Hindlimb muscle (tissue), 1 donor: ENCODE measurements at places on chromosomes 4 and X.

- no peak for DNase-seq
Observed at GRCh38 chr4:101217353-101218031, 129.8 kb downstream of the PPP3CA start.

- no peak for DNase-seq
Observed at GRCh38 chrX:119093991-119094735, 21.4 kb downstream of the CT47C1 start.

DNA sequence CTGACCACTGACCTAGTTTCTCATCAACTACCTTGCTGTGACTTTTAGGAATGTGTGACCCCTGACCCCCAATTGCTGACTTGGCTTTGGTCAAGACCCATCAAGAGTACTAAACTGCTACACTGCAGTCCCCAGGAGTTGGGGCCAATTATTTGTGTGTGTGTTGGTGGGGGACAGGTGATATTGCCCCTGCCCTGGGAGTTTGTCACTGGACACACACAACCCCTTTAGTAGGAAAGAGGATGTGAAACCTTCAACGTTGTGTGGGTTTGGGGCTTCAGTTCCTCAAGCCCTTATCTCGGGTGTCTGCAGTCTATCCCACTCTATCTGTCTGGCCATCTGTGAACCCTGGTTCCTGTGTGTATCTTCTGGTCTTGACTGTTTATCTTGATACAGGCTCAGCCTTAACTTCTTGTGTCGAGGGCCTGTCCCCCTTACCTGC lies 6.5 kb downstream of the SASH3 start:
- no peak for DNase-seq

GRCh38 chrX:1468250-1468772 lies 15.6 kb upstream of the ASMTL start:
- no peak for DNase-seq

GRCh38 chr4:138407329-138407728 lies 165.2 kb upstream of the SLC7A11 start:
- DNase-seq, result no peak

- DNase-seq, result peak; percentile 54
Observed at GRCh38 chr4:140904904-140905303, 148.7 kb upstream of the TBC1D9 start.

- no peak for DNase-seq
Observed at GRCh38 chr4:54587107-54587891, 70.5 kb upstream of the KIT start.
